ENCODE measurements at places on chromosomes 5 and 9.

- DNase-seq = no peak
These were observed 18.0 kb downstream of the FAM174A start for GRCh38 chr5:100553209-100553608.

- DNase-seq = no peak
These were observed 53.6 kb downstream of the RASGEF1C start for GRCh38 chr5:180155365-180155926.

DNA sequence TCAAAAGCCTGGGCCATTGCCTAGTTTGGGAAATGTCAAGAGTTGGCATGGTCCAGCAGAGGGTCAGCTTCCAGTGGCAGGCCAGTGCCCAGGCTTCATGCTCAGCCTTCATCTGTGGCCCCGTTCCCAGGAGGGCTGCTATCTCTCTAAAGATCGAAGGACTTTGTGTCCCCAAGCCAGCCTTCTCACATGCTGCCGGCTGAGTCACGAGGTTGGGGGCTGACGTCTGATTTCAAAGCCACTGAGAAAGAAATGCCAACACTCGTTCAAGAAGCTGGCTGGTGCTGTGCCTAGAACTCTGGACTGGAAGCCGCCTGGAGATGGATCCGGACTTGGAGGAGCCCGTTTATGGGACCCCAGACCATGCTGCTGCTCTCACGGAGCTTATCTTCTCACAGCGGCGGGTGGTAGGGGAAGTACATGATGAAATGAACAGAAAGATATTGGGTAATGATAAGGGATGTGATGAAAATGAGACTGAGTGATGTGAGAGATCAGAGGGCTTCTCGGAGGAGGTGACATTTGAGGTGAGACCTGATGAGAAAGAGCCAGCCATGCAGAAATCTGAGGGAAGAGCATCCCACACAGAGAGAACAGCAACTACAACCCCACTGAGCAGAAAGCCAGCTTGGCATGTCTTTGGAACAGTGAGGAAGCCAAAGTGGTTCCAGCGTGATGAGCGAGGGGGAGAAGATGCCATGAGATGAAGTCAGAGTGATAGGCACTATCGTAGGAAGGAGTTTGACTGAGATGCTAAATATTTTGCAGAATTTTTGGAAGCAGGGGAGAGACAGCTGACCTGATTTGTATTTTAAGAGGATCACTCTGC lies 54.9 kb upstream of the BOD1 start:
- DNase-seq = no peak

DNA sequence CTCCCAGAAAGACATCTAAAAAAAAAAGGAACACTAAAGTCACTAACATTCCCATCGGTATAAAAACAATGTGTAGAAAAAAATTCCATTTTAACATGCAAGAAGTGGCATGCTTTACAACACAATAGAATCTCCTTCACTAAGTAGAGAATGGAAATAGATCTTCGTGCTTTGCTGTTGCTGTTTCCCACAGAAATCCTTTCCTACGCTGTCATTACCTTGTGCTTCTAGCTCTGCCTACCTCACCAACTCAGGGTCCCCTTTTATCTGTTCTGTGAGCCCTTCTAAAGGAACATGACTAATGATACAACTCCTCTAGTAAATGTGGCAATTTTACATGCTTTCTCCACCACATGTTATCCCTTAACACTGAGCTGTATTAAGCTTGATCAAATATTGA lies 202.9 kb downstream of the MCTP1 start:
- no peak for DNase-seq

DNA sequence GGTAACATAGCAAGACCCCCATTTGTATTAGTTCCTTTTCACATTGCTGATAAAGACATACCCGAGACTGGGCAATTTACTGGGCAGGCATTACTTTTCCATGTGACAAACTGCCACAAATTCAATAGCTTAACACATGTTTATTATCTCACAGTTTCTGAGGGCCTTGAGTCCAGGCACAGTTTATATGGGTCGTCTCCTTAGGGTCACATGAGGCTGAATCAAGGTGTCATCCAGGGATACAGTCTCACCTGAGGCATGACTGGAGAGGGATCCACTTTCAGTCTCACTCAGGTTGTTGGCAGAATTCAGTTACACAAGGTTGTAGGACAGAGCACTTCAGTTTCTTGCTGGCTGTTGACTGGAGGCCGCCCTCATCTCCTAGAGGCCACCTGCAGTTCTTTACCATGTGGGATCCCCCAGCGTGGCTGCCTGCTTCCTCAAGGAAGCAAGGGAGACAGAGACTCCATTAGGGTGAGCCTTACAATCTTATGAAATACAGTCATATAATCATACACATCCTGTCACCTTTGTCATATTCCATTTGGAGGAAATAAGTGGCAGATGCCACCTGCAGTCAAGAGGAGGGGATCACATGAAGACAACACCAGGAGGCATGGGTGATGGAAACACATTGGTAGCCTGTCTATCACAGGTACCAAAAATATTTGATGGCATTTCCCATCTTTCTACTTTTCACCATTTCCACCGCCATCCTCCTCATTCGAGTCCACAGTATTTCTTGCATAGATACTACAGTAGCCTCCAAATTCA lies 15.1 kb upstream of the ERAP1 start:
- no peak for DNase-seq

- no peak for DNase-seq
These were observed 51.3 kb downstream of the LHFPL2 start for GRCh38 chr5:78597068-78597973.

DNA sequence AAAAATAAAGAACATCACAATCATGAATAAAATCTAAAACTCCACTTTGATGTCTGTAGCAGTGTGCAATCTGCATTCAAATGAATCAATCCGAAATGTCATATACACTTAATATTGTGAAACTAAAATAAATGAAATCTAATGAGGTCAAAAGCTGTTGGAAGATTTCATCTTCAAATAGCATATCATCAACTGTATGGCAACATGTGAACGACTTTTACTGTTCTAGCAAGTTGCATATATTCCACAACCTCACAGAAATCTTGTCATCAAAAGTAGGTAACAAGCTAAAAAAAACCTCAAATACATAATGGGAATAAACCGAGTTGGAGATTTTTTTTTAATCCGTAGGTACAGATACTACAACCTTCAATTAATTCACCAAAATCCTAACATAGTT lies 1.2 kb downstream of the PTBP3 start:
- DNase-seq = no peak

GRCh38 chr9:130938652-130939404 lies at the start of gene FIBCD1:
FIBCD1 (minus strand) TSS chr9:130939247; CDS start chr9:130938607, 640 bp downstream.
- DNase-seq = no peak

DNA sequence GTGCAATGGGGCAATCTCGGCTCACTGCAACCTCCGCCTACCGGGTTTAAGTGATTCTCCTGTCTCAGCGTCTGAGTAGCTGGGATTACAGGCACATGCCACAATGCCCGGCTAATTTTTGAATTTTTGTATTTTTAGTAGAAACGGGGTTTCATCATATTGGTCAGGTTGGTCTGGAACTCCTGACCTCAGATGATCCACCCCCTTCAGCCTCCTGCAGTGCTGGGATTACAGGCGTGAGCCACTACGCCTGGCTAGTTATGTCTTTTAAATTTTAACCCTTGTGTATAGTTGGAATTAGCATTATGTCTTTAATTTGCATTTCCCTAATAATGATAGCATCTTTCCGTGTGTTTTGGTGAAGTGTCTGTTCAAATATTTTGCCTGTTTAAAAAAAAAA lies 11.5 kb downstream of the GPBP1 start:
- DNase-seq = no peak

- peak; percentile 44 for DNase-seq
These were observed 19.2 kb upstream of the TOR1B start for GRCh38 chr9:129783516-129784361.

Measured in left renal cortex interstitium (tissue), 4 donors.